CD4-positive, alpha-beta T cell treated with Interleukin-2 at 100 ng/mL for 4 hours (primary cell): ENCODE measurements at places on chromosomes 3 and 15.

DNA sequence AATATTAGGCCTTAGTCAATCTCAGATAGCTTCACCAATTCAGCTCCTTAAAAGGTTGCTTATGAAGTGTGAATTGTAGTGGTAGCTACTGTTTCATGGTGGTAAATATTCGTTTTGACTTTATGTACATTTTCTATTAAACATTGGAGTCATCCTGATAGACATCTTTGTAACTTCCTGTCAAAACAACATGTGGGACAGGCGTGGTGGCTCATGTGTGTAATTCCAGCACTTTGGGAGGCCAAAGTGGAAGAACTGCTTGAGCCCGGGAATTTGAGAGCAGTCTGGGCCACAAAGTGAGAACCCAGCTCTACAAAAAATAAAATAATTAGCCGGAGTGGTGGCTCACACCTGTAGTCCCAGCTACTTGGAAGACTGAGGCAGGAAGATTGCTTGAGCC lies 2.0 kb upstream of the TRIM59 start:
- no peak for DNase-seq

DNA sequence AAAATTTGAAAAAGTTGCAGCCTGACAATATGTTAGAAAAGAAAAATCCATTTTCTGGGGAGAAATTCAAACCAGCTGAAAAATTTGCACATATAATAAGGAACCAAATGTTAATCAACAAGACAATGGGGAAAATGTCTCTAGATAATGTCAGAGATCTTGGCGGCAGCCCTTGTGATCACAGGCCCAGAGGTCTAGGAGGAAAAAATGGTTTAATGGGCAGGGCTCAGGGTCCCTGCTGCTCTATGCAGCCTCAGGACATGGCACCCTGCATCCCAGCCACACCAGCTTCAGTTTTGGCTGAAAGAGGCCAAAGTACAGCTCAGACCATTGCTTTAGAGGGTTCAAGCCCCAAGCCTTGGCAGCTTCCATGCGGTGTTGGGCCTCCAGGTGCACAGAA lies 701.9 kb downstream of the IGSF11 start:
- no peak for DNase-seq

DNA sequence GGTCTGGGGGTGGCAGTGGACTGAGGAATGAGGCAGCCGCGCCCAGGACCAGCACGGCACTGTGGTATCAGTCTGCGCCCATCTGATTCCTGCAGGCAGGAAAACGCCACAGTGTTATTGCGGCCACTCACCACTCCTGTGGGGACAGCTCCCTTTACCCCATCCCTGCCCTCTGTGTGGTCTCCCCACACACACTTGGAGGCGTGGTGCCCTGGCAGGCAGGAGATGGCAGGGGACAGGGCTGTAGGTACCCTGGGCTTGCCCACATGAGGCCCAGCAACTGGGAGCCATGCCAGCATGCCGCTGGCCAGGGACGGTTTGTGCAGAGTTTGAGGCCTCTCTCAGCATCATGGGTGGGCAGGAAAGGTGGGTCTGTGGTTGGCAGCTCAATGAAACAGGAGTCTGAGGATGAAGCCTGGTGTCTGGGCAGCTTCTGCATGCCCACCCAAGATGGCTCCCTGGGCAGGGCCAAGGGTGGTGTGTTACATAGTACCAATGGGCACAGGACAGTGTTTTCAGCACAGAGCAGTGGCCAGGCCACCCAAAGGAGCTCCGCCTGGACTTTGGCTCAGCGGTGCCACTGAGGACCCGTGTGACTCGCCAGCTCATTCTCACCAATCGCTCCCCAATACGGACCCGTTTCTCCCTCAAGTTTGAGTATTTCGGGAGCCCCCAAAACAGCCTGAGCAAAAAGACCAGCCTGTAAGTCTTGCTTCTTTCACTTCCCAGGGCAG lies 27.2 kb downstream of the ACAA1 start:
- no peak for DNase-seq

GRCh38 chr3:84136425-84136824 lies 822.4 kb upstream of the CADM2 start:
- DNase-seq: no peak

DNA sequence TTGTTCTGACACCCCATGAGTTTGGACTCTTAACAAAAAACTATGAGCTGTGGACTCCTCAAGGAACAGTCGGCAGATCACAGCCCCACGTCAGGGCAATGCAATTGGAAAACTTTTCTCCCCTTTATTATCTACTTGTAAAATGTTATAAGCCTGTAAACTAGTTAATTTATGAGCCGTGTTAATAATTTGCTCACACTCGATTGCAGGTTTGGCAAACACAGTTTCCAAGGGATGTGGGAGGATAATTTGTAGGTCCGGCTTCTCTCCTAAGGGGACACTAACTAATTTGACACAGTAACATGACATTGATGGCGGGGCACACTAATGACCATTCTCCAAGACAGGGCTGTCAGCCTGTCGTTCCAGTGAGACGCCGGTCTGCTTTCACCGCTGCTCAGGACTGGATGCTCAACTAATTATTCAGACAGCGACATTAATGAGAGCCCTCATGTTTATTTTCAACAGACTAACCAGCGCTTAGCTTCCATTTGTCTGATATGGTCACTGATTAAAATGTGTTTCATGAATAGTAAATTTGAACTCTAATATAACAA lies 222.1 kb downstream of the FOXP1 start:
- DNase-seq: no peak

- DNase-seq: no peak
These were observed 224.8 kb downstream of the FAM43A start for GRCh38 chr3:194910414-194910984.

DNA sequence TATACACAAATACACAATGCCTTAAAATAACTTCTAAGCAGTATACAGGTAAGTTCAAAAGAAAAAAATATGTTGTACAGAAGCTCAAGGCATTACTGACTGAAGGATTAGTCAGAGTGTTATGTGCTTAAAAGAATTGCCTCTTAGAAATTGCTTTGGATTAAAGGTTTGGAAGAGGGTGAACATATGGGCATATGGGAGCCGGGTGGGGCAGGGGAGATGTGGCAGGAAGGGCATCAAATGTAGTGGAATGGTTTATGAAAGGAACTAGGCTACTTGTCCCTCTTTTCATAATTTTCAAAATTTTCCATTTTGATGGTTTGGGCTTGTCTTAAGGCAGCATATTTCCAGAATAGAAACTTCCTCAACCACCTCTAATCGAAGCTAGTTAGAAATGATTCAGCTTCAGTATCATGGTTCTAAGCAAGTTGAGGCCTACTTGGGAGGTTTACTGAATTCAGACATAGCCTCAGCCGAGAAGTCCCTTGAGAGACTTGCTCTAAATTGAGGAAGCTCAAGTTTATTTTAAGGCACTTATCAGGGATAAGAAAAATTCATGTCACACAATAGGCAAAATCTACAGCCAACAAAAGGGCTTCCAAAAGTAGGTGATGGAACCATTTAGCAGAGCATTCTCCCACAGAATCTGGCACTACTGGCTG lies 10.1 kb upstream of the GOLGB1 start:
- no peak for DNase-seq

DNA sequence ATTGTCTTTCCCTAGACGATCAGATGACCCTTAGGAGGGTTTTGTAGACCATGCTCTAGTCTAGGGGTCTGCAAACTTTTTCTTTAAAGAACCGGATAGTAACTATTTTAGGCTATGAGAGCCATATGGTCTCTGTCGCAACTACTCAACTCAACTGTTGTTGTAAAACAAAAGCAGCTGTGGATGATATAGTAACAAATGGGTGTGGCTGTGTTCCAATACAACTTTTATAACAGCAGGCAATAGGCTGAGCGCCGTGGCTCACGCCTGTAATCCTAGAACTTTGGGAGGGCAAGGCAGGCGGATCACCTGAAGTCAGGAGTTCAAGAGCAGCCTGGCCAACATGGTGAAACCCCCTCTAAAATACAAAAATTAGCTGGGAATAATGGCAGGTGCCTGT lies 6.1 kb upstream of the CMTM6 start:
- DNase-seq: no peak

GRCh38 chr3:152230370-152230769 lies 38.4 kb upstream of the MBNL1 start:
- no peak for DNase-seq

- DNase-seq: no peak
These were observed 6.0 kb downstream of the PCSK6 start for GRCh38 chr15:101483462-101483861.

- DNase-seq: no peak
These were observed 71.3 kb downstream of the SMAD6 start for GRCh38 chr15:66773129-66773873.

DNA sequence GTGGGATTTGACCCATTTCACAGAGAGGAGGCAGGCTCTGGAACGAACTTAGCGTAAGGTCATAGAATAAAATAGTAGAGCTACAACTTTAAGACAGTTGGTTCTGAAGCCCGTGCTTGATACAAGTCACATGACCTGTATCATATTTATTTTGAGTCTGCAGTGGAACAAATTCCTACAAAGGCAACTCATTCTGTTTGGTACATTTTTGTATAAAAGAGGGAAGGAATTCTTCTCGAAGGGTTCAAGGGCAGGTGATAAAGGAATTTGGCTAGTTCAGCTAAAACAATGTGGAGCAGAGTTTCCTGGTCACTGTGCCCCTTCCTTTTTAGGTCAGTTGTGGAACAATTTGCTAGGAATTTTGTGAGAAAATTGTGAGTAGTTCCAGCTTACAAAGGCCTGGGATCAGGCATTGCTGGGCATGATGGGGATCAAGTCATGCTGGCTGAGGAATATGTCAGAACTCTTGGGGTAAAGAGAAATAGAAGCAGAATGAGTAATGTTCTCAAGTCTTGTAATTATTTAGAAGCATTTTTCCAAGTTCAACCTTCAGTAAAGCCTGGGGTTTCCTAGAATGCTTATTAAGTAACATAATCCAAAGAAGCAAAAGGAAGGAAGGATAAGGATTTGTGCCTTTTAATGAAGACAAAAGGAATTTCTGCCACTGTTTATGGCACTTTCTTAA lies 19.1 kb downstream of the USP3 start:
- no peak for DNase-seq

DNA sequence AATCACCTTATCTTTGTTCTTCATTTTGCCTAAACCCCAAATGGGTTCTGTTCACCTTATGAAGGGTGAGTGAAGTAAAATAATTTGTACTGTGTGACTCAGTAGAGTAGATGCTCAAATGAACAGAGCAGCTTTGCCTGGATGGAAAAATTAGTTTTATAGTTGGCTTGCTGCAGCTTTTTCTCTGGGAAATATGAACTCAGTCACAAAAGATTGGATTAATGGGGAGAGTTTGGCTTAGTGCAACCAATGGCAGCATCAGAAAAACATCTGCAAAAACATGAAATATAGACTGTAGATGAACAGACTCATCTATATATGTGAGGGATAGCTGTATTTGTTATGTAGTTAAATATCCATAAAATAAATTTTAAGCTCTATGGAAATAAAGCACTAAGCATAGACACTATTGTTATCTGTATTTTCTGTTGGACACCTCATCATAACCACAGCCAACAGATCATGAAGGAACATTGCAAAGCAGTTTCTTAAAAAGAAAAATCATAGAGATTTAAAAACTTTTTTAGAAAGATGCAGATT lies 181.3 kb downstream of the ECT2 start:
- DNase-seq: no peak

- DNase-seq: no peak
These were observed 6.1 kb downstream of the SKOR1 start for GRCh38 chr15:67831363-67831762.

- no peak for DNase-seq
These were observed 54.9 kb upstream of the SLC12A8 start for GRCh38 chr3:125267460-125267859.

DNA sequence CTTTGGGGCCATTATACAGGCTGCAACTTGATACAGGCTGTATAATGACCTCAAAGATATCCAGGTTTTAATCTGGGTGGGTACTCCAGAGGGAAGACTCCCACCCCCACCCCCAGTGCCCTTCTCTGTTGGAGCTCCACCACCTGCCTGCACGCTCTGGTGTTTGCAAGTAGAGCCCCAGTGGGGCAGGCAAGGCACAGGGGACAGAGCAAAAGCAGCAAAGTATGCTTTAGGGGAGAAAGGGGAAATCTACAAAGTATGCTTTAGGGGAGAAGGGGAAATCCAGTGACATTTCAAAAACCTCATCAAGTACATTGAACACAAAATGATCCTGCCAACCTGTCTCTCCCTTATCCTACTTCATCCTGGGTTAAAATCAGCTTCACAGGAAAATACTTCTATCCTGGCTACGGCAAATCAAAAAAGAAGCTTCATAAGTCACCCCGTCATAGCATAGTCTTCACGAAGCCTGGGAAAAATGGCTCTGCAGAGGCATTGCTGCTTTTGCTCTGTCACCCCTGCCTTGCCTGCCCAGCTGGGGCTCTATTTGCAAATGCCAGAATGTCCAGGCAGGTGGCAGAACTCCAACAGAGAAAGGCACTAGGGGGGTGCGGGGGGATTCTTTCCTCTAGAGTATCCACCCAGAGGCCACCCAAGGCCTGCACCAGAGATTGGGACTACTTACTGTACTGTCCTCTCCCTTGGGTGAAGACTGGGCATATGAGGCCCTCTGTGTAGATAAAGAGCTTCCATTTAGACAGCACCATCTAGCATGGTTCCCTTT lies 60.9 kb upstream of the ATP11B start:
- no peak for DNase-seq

GRCh38 chr3:14423197-14423743 lies 20.9 kb downstream of the SLC6A6 start:
- DNase-seq: no peak

GRCh38 chr3:175342196-175342595 lies 483.1 kb downstream of the NAALADL2 start:
- DNase-seq: no peak

DNA sequence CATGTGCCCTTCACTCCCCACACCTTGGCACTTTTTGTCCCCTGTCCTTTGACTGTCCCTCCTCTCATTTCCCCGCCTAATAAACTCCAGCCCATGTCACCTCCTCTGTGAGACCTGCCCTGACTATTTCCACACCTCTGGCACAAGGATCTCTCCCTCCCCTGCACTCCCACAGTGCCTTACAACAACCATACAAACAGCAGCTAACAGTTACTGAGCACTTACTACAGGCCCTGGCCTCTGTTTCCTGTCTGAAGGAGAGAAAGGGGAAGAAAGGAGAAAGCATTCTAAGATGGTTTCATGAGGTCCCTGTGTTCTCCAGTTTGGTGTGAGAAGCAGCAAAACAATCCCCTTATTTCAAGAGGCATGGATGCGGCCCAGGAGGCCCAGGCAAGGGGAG lies 20.0 kb upstream of the TRH start:
- no peak for DNase-seq

DNA sequence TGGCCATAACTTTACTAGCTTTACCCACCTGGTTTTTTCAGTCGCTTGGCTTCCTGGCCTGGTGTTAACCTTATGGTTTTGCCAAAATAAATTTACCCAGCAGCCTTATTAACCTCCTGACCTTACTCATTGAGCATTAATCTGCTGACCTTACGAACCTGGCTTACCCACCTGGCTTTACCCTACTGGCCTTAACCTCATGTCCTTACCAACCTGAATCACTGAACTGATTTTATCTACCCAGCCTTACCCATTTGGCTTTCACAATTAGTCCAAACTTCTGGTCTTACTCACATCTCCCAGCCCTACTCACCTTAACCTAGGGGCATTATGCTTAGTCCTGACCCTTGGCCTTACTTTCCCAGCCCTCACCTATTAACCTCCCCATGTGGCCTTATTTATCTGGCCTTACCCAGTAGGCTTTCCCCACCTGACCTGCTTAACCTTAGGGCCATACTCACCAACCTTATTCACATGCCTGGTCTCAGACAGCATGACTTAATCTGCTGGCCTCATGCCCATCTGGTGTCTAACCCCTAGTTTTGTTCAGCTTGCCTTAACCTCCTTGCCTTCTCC lies 93.4 kb downstream of the IL12A start:
- no peak for DNase-seq
